Keratinocyte (primary cell): ENCODE measurements at places on chromosomes 11 and 22. TPM values are rescaled to one million over a fixed set of nuclear protein-coding genes. Genes with fewer than 3 reads are reported as not detected.
A peak's percentile ranks its signal among the peaks of the same experiment; 100 is the strongest.

Gene SLC29A2
- 1.3 to 2.7 TPM (median 1.7 TPM) in 3 replicates for polyA plus RNA-seq

Gene TSSK2
- polyA plus RNA-seq = not detected in 3 replicates

Gene ZNF280B
- 0.01 to 0.04 TPM in 2 of 3 replicates, not detected in the other for polyA plus RNA-seq

DNA sequence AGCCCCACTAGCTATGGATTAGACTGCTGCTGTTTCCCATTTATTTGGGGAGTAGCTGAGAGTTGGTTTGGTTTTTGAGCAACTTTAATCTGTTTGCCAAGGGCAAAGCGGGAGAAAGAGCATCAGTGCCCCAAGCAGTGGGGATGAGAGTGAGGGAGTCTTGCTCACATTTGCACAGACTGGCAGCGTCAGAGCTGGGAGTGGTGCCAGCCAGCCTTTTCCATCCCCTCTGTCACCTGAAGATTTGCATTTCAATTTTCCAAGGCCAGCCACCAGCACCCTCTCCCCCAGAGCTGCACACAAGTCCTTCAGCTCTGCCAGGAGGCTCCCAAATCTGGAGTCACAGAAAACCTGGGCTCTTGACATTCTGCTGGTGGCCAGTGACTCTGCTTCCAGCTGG, 21.0 kb upstream of the UVRAG start:
- no peak overlapping the region for H3K27ac ChIP-seq
- H3K4me3 ChIP-seq = no peak overlapping the region
- DNase-seq = no peak
- H3K27me3 ChIP-seq = no peaks in the 10 kb centered on the region

GRCh38 chr11:78583889-78584288, 9.2 kb upstream of the NARS2 start:
- no peak for DNase-seq
- no peak overlapping the region for H3K4me3 ChIP-seq
- H3K27ac ChIP-seq = no peak overlapping the region
- no peaks in the 10 kb centered on the region for H3K36me3 ChIP-seq

- H3K4me3 ChIP-seq = peak overlapping the region; percentile 65
- DNase-seq = no peak
- H3K36me3 ChIP-seq = no peaks in the 10 kb centered on the region
- H3K4me1 ChIP-seq = no peaks in the 10 kb centered on the region
- no peaks in the 10 kb centered on the region for H3K27me3 ChIP-seq
- no peak overlapping the region for H3K27ac ChIP-seq
These were observed 34.3 kb upstream of the PRODH start for GRCh38 chr22:18970176-18970947.

- no peak for DNase-seq
- H3K4me1 ChIP-seq = no peaks in the 10 kb centered on the region
- H3K27ac ChIP-seq = no peak overlapping the region
- no peaks in the 10 kb centered on the region for H3K27me3 ChIP-seq
- H3K36me3 ChIP-seq = no peaks in the 10 kb centered on the region
These were observed 51.8 kb downstream of the THAP12 start for GRCh38 chr11:76329084-76329648.

Gene MLC1
- not detected in 3 replicates for polyA plus RNA-seq

- no peak overlapping the region for H3K4me3 ChIP-seq
- H3K27me3 ChIP-seq = peaks cover 6% of the 10 kb centered on the region
- H3K27ac ChIP-seq = no peak overlapping the region
- H3K36me3 ChIP-seq = no peaks in the 10 kb centered on the region
These were observed 143.0 kb upstream of the ARHGAP20 start for GRCh38 chr11:110855191-110855590.

Gene NCF4
- polyA plus RNA-seq = 0.37 to 0.42 TPM in 2 of 3 replicates, not detected in the other

Gene ADAMTS8
- 0.05 TPM in 1 of 3 replicates, not detected in the others for polyA plus RNA-seq

Gene SLCO2B1
- 0.03 TPM in 1 of 3 replicates, not detected in the others for polyA plus RNA-seq

- peaks cover 4% of the 10 kb centered on the region for H3K27me3 ChIP-seq
- no peaks in the 10 kb centered on the region for H3K4me1 ChIP-seq
- H3K4me3 ChIP-seq = no peak overlapping the region
These were observed 81.4 kb upstream of the CD82 start for GRCh38 chr11:44483919-44484610.

Gene SLC22A12
- polyA plus RNA-seq = not detected in 3 replicates

DNA sequence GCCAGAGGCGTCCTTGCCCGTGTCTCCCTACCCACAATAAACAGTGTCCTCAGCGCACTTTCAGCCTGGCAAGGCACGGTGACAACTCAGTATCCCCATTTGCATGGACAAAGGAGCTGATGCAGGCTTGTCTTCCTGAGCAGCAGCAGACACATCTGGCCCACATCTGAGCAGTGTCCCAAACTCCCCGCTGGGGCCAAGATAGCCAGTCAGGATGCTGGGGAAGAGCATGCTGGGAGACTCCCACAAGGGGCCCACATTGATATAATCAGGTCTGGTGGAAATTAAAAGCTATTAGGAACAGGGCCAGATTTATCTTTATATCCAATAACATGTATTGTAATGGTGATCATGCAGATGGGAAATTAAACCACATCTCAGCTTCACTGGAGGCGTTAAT, 24.7 kb downstream of the DSCAML1 start:
- no peak overlapping the region for H3K4me3 ChIP-seq
- H3K4me1 ChIP-seq = no peaks in the 10 kb centered on the region
- no peaks in the 10 kb centered on the region for H3K36me3 ChIP-seq
- no peak overlapping the region for H3K27ac ChIP-seq
- no peak for DNase-seq
- H3K27me3 ChIP-seq = peaks cover 6% of the 10 kb centered on the region

GRCh38 chr22:25346859-25347751, 127.7 kb downstream of the CRYBB2 start:
- H3K36me3 ChIP-seq = peaks cover 10% of the 10 kb centered on the region
- no peak for DNase-seq
- H3K4me3 ChIP-seq = no peak overlapping the region
- no peaks in the 10 kb centered on the region for H3K4me1 ChIP-seq

- H3K4me1 ChIP-seq = peaks cover 21% of the 10 kb centered on the region
- H3K27me3 ChIP-seq = no peaks in the 10 kb centered on the region
- peak overlapping the region; percentile 95 for H3K27ac ChIP-seq
These were observed 596 bp upstream of the TNRC6B start for GRCh38 chr22:40176921-40177737.

- no peaks in the 10 kb centered on the region for H3K27me3 ChIP-seq
- H3K36me3 ChIP-seq = no peaks in the 10 kb centered on the region
- no peaks in the 10 kb centered on the region for H3K4me1 ChIP-seq
- H3K27ac ChIP-seq = no peak overlapping the region
- no peak for DNase-seq
These were observed 48.1 kb upstream of the B3GAT1 start for GRCh38 chr11:134460062-134460561.

Gene SART1
- polyA plus RNA-seq = 5.9 to 28.0 TPM (median 14.7 TPM) in 3 replicates

DNA sequence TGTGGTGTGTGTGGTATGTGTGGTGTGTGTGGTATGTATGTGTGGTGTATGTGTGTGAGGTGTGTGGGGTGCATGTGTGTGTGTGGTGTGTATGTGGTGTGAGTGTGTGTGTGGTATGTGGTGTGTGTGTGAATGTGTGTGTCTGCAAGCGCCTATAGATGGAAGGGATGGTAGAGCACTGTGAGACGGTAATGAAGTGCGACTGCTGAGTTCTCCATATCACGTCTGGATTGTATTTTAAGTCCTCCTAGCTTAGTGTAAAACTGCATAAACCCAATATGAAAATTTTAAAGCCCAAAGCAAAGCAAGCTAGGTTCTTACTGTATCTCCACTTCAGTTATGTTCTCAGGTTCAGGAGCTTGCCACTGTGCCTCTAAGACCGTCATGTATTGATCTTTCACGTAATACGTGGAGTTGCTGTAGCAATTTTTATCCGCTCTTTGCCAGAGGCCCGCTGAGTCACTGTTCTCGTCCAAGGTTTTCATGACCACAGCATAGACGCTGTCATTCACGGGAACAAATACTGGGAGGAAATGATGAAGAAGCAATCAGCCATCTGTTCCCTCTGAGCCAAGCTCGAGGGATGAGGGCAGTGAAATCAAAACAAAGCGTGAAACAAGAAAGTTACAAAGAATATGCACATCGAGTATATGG, 5.5 kb downstream of the PLET1 start:
- H3K36me3 ChIP-seq = no peaks in the 10 kb centered on the region
- no peak for DNase-seq
- no peak overlapping the region for H3K4me3 ChIP-seq
- H3K27ac ChIP-seq = no peak overlapping the region

Gene ZNF214
- polyA plus RNA-seq = 0.89 to 1.1 TPM (median 0.95 TPM) in 3 replicates

Gene AQP11
- 0.12 to 0.18 TPM (median 0.16 TPM) in 3 replicates for polyA plus RNA-seq

- no peak overlapping the region for H3K27ac ChIP-seq
- no peaks in the 10 kb centered on the region for H3K4me1 ChIP-seq
These were observed 502.1 kb downstream of the MN1 start for GRCh38 chr22:27299181-27300085.

Gene CASP4
- polyA plus RNA-seq = 106 to 130 TPM (median 127 TPM) in 3 replicates

- no peaks in the 10 kb centered on the region for H3K36me3 ChIP-seq
- no peak for DNase-seq
- no peak overlapping the region for H3K4me3 ChIP-seq
- peaks cover 8% of the 10 kb centered on the region for H3K4me1 ChIP-seq
- H3K27ac ChIP-seq = no peak overlapping the region
These were observed 18.2 kb downstream of the LIMK2 start for GRCh38 chr22:31230155-31230870.

- no peak overlapping the region for H3K4me3 ChIP-seq
- H3K36me3 ChIP-seq = no peaks in the 10 kb centered on the region
- no peak overlapping the region for H3K27ac ChIP-seq
- no peaks in the 10 kb centered on the region for H3K27me3 ChIP-seq
- DNase-seq = no peak
- peaks cover under 1% of the 10 kb centered on the region for H3K4me1 ChIP-seq
These were observed 33.7 kb downstream of the LRRC74B start for GRCh38 chr22:21079493-21079892.

DNA sequence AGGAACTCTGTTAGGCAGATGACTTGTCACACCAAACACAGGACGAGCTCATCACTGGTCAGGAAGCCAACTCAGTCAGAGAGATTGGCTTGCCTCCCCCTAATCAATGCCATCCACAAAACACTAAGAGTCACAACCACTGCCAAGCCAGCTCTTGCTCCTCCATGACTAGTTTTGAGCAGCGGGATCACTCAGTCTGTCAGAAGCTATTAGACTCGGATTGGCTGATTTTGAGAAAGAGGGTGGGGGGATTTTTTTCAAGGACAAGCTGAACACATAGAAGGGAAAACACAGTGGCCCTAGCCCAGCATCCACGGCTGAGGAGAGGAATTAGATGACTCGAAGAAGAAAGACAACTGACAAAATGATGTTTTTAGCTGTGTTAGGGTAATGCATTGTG, 55.9 kb downstream of the SEZ6L start:
- H3K4me3 ChIP-seq = no peak overlapping the region
- no peaks in the 10 kb centered on the region for H3K36me3 ChIP-seq
- H3K4me1 ChIP-seq = no peaks in the 10 kb centered on the region
- peaks cover 11% of the 10 kb centered on the region for H3K27me3 ChIP-seq

- H3K27me3 ChIP-seq = no peaks in the 10 kb centered on the region
- H3K27ac ChIP-seq = no peak overlapping the region
- H3K4me1 ChIP-seq = peaks cover under 1% of the 10 kb centered on the region
These were observed 32.2 kb downstream of the DIXDC1 start for GRCh38 chr11:111969344-111969743.

Gene TTC36
- polyA plus RNA-seq = 0.12 TPM in 1 of 3 replicates, not detected in the others

DNA sequence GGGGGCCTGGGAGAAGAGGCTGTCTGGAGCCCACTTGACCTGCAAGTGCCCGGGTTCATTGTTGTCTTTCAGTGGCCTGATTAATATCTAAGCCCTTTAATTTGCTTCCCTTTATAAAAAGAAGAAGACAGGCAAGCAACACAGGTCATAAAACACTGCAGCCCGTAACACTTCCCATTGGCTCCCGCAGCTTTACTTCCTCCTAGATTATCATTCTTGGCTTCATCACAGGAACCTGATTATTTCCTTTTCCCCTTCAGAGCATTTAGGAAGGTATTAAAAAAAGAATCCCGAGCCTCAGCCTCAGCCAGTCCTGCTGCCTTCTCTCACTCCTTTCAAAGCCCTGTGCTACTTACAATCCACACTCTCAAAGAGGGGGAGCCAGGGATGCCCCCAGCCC, 183.2 kb downstream of the GRIK4 start:
- H3K36me3 ChIP-seq = no peaks in the 10 kb centered on the region
- H3K27ac ChIP-seq = no peak overlapping the region
- H3K4me3 ChIP-seq = no peak overlapping the region
- H3K27me3 ChIP-seq = peaks cover 10% of the 10 kb centered on the region
- no peaks in the 10 kb centered on the region for H3K4me1 ChIP-seq

DNA sequence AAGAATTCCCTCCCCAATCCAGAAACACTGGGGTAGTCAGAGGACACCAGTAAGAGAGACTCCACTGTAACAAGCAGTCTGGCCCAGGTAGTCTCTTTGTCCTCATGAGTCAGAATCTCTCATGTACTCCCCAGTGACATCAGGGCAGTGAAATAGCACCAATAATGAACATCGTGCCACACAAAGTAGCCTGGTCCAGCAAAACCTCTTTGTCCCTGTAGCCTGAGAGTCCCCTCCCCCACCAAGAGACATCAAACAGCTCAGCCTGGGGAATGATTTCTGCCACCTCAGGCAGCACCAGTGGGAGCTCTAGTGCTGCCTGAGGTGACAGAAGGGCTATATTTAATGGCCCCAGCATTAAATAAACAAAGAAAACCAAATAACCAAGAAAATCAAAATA, 88.1 kb downstream of the SBF2 start:
- H3K27ac ChIP-seq = no peak overlapping the region
- no peaks in the 10 kb centered on the region for H3K36me3 ChIP-seq
- H3K27me3 ChIP-seq = no peaks in the 10 kb centered on the region
- H3K4me1 ChIP-seq = no peaks in the 10 kb centered on the region
- no peak for DNase-seq
- no peak overlapping the region for H3K4me3 ChIP-seq

GRCh38 chr22:33832558-33833151, 87.6 kb downstream of the LARGE1 start:
- no peak overlapping the region for H3K27ac ChIP-seq
- DNase-seq = no peak
- no peak overlapping the region for H3K4me3 ChIP-seq
- no peaks in the 10 kb centered on the region for H3K27me3 ChIP-seq
- no peaks in the 10 kb centered on the region for H3K4me1 ChIP-seq
- no peaks in the 10 kb centered on the region for H3K36me3 ChIP-seq

DNA sequence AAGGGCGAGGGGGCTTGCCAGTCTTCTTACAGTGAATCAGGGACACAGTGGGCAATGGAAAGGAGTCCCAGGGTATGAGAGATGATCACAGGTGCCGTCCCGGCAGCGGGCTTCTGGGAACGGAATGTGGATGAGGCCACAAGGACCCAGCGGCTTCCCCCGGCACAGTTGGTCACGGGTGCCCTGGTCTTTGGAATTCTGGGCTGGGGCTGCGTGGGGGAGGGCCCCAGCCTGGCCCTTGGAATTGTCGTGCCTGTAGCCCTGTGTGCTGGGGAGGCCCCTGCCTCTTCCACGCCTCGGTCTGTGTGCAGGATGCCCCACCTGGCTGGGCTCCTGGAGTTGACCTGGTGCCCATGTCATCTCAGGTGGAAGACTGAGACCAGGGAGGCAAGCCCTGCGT, 76.6 kb downstream of the FBLN1 start:
- DNase-seq = no peak
- H3K4me1 ChIP-seq = peaks cover 2% of the 10 kb centered on the region
- no peak overlapping the region for H3K27ac ChIP-seq
- H3K4me3 ChIP-seq = no peak overlapping the region
- no peaks in the 10 kb centered on the region for H3K27me3 ChIP-seq

Gene OR10A2
- not detected in 3 replicates for polyA plus RNA-seq

Gene MAP6
- polyA plus RNA-seq = 1.7 to 3.1 TPM (median 1.8 TPM) in 3 replicates
